ENCODE measurements at places on chromosomes 3 and 15.

DNA sequence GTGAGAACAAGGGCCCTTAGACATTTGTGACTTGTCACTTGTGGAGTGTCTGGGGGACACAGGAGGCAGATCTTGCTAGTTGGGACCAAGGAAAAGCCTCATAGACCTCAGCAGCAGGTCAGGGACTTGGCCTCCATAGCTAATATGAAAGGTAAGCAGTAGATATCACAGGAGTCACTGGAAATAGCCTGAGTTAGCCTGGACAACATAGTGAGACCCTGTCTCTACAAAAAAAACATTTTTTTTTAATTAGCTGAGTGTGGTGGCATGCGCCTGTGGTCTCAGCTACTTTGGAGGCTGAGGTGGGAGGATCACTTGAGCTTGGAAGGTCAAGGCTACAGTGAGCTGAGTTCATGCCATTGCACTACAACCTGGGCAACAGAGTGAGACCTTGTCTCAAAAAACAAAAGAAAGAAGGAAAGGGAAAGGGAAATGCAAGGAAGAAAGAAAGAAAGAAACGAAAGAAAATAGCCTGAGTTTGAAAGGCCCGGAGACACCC, 37.1 kb upstream of the CLK3 start:
- DNase-seq, result no peak

GRCh38 chr3:121834157-121834670, 646 bp downstream of the IQCB1 start:
- DNase-seq, result no peak

DNA sequence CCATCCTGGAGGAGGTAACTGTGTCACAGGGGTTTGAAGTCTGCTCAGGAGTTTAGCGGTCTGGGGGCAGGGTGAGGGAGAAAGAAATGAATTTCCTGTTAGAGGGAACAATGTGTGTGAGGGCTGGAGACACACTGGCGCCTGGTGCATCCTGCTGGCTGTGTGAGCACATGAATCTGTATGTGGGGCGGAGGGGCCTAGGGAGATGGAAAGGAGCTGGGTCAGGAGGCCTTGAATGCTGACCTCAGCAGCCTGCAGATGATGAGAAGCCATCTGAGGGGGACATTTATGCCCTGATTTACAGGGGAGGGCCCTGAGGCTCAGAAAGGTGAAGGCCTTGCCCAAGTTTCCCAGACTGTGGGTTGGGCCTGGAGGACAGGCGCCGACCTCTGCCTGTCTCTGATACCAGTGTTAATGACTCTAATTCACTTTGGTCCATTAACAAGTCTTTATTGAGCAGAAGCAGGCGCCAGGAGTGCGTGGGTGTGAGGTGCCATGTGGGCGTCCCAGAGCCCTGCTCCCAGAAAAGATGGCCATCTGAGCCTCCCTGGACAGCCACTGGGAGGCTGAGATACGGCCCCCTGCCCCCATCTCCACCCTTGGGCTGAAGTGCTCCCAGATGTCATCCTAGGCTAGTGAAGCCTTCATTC, 34.8 kb downstream of the LINGO1 start:
- DNase-seq, result no peak

DNA sequence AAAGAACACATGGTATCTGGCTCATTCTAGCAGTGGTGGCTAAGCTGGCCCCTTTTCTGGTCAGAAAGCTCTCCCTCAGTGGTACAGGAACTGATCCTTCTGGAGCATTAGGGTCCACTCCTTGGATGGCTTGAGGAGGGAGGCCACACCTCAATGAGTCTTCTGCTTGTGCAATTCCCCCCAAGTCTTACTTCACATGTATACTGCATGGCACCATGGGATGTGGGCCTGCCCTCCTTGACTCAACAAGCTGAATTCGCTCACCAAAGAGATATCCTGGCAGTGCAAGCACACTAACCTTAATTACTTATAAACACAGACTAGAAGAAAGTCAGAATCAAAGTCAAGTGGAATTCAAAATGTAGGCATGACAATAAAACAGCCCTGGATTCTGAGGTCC, 133.8 kb upstream of the SLC2A2 start:
- no peak for DNase-seq

DNA sequence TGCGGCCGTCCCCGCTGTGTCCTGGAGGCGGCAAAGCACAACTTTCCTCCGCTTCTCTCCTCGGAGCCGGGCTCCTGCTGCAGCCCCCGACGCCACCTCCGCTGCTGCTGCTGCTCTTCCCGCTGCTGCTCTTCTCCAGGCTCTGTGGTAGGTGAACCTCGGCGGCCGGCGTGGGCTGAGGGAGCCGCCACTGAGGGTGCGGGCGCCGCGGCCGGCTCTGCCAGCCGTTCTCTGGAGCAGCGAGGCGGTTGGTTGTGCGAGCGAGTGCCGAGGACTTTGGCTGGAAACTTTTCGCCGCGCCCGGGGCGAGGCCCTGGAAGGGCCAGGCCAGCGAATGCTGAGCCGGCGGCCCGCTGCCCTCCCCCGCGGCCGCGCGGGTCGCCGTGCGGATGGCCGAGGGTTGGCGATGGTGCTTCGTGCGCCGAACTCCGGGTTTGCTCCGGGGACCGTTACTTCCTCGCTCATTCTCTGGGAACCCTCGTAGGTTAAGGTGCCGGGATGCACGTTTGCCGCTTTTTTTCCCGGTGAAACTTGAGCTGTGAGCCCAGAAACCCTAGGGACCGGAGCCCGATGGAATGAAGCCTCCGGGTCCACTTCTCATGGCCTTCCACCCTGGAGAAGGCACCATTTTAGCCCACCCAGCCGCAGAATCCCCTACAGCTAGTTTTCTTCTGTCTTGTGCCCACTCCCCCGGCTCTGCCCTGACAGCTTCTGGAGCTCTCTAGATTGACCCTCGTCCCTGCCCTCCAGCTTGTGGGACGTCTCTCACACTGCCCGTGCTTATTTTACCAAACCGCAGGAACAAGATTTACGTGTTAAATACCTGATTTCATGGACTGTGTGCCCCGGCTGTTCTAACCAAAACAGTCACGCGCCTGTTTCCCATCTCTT, 660 bp downstream of the NECTIN3 start:
- no peak for DNase-seq

GRCh38 chr3:27185231-27185989, 183.8 kb downstream of the NEK10 start:
- no peak for DNase-seq

Measured in amygdala (tissue), 56 donors.